ENCODE measurements at places on chromosomes 12 and 14. TPM values are rescaled to one million over a fixed set of nuclear protein-coding genes. Genes with fewer than 3 reads are reported as not detected.

The SUDS3 gene
- 20.4 TPM for total RNA-seq

The GNS gene
- total RNA-seq, result 97.2 TPM

The MAP1LC3B2 gene
- total RNA-seq, result 2.9 TPM

The NEUROD4 gene
- total RNA-seq, result not detected

The NFE2 gene
- 0.71 TPM for total RNA-seq

DNA sequence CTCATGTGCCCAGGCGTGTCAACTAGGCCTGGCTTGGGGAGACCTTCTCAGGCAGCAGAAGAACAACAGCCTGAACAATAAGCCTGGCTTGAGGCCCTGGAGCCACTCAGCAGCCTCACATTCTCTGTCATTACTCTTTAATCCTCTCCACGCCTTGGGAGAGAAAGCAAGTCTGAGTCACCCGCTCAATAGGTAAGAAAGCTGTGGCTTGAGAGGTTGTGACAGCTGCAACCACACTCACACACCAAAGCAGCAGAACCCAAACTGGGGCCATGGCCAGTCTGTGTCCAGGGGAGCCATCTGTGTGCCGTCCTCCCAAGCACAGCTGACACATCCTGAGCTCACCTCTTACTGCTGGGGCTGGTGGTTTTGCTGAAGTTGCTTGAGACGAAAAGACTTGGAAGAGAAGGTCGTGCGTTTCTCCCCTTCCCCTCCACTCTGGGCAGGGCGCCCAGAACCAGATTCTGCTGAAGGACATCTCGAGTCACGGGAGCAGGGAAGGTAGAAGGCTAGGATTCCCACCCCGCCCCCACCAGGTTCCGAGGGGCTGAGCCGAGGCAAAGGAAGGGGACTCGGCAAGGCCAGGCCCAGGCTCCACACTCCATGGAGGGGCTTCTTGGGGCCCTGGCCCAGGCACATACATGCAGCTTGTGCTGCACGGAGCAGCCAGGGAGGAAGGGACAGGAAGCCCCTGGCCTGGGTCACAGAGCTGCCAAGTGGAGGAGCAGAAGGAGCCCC lies 5.5 kb downstream of the TMEM63C start:
- no peak for DNase-seq

- DNase-seq, result no peak
These were observed 5.4 kb upstream of the NR4A1 start for GRCh38 chr12:52045794-52046199.

DNA sequence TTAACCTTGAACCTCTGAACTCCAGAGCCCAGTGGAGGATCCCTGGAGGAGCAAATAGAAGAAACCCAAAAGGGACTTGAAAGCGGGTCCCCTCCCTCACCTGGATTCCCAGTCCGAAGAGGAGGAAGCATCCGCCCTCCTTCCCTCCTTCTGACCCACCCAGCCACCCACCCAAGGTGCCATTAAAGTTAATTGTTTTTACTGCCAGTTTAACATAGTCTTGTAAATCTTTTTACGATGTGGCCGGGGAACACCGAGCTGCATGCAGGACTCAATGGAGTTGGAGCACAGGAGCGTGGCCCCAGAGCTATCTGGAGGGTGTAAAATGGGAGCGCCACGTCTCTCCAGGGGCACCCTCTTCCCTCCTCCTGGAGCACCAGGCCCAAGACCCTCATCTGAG lies 49.9 kb upstream of the TBX3 start:
- no peak for DNase-seq

- DNase-seq, result no peak
These were observed 76.5 kb downstream of the FOXN3 start for GRCh38 chr14:89340200-89341181.

DNA sequence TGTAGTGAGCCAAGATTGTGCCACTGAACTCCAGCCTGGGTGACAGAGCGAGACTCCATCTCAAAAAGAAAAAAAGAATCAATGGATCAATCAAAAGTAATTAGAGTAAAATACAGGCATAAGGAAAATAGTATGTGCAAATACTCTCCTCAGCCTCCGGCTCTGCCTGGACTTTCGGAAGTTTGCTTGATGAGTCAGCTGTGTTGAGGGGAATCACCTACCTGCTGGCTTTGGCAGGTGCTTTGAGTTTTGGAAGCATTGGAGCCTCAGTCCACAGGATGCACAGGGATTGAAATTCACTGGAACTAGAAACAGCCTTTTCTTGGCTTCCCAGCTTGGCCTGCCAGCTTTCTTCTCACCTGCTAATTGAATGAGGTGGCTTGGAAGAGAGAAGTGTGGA lies 268.2 kb downstream of the PCNX1 start:
- no peak for DNase-seq

DNA sequence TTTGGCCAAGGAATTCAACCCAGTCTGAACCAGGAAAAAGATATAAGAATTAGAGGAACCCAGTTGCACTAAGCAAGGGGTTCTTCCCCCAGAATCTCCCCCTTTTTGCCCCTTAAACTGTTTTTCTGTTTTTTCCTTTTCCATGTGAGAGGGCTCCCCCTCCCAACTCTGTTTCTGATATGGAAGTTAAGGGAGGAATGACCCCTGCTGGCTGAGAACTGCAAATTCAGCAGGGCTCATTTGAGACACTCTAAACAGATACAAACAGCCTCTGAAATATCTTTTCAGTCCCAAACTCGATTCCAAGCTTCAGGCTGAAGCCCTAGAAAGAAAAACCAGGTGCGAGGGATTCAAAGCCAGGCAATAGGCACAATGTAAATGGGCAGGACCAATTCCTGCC lies 132.7 kb downstream of the SLC41A2 start:
- DNase-seq, result no peak

- no peak for DNase-seq
These were observed 49.8 kb downstream of the B4GALNT3 start for GRCh38 chr12:509500-509899.

DNA sequence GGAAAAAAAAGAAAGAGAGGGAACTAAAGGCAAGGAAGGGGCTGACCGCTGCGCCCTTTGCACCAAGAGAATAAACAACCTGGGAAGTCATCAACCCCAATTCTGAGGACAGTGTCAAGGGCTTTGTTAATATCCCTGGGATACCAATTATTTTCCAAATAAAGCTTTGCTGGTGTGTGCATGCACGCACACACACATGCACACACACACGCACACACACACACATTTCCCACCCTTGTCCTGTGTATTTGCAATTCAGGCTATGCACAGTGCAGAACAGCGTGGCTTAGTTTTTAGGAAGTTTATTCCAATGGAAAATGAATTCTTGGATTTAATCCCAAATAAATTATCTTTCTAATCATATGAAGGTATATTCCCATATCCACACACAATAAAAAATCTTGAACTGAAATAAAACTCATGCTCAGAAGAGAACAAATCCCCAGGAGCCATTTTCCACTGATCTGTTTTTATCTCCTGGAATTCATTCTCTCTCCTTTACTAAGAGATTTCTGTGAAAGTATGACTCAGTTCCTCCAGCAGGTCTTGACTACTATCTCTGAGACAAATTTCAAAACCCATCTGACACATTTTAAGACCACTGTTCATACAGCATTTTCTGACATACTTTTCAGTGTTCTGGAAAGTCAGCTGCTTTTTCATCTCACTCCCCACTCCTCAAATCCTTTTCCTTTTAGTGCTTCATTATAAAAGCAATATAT lies 334.4 kb upstream of the ATP2B1 start:
- no peak for DNase-seq

GRCh38 chr12:22625762-22626294 lies 857 bp downstream of the ETNK1 start:
- peak; percentile 14 for DNase-seq

GRCh38 chr14:99244367-99244901 lies 27.6 kb downstream of the BCL11B start:
- DNase-seq, result no peak

DNA sequence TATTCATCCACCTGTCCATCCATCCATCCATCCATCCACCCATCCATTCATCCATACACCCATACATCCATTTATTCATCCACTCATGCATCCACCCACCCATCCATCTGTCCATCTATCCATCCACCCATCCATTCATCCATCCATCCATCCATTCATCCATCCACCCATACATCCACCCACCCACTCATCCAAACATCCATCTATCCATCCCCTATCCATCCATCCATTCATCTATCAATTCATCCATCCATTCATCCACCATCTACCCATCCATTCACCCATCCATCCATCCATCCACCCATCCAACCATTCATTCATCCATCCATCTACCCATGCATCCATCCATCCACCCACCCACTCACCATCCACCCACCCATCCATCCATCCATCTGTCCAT lies 142.6 kb upstream of the SFSWAP start:
- no peak for DNase-seq

DNA sequence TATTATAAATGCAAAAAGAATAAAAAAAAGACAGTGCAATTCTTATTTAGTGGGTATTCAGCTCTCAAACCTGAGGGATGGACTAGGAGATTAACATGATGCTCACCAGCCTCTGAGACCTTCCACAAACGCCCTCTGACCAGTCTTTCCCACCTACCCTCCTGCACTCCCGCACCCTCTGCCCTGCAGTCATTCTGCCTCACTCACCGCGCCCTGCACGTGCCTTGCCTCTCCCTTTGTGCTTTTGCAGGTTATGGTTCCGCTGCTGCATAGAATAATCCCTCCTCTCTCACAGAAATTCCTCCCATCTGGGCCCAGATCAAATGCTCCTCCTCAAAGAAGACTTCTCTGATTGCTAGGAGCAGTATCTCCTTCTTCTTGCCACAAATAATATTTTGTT lies 28.5 kb upstream of the TMCC3 start:
- no peak for DNase-seq

DNA sequence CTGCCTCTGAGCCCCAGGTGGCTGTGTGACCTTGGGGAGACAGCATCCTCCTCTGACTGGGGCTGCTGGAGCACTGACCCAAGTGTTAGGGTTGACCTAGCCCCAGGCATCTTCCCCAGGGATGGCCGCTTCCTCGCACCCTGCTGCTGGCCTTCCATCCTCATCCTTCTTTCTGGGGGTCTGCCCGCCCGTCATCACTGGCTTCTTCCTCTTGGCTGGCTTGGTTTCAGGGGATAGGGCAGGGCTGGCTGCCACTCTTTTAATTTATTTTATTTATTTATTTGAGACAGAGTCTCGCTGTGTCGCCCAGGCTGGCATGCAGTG lies 3.5 kb downstream of the TEDC1 start:
- DNase-seq, result no peak

- DNase-seq, result no peak
These were observed 206.2 kb downstream of the FSCB start for GRCh38 chr14:44300916-44301315.

- peak; percentile 30 for DNase-seq
These were observed at the start of gene CYP27B1 for GRCh38 chr12:57766464-57767304. TSS of gene CYP27B1 (minus strand) at chr12:57767078. CDS start at chr12:57767041, 37 bp downstream.

- DNase-seq, result no peak
These were observed 4.4 kb downstream of the CCNB1IP1 start for GRCh38 chr14:20328705-20329104.

DNA sequence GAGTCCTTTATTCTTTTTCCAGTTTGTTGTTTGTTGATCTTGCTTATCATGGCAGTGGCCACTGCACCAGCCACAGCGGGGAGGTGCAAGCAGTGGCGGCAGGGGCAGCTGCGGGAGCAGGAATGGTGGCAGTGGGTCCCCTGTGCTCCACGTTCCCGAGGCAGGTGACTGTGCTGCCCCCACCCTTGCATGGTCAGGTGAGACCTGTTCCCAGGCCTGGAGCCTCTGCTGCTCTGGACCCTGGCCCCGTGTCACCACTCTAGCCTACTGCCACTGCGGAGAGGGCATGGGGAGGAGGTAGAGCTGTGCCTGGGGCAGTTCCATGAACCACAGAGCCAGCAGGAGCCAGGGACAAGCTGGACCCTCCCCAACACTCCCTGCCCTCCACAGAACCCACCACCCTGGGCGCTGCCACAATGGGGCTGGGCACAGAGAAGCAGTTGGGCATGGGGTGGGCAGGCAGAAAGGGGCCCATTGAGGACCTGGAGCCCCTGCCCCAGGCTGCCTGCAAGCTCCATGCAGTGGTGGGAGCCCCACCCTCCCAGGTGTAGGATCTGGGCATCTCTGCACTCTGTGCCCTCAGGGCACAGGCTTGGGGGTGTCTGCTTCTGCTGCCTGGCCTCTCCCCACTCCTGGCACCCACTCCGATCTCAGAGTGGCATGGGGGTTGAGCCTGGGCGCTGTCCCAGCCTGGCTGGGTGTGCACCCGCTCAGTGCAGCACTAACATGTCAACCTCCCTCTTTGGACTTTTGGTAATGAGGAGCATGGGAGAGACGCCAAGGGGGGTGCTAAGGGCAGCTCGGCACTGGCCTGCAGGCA lies 23.1 kb upstream of the WDR20 start:
- DNase-seq, result no peak

DNA sequence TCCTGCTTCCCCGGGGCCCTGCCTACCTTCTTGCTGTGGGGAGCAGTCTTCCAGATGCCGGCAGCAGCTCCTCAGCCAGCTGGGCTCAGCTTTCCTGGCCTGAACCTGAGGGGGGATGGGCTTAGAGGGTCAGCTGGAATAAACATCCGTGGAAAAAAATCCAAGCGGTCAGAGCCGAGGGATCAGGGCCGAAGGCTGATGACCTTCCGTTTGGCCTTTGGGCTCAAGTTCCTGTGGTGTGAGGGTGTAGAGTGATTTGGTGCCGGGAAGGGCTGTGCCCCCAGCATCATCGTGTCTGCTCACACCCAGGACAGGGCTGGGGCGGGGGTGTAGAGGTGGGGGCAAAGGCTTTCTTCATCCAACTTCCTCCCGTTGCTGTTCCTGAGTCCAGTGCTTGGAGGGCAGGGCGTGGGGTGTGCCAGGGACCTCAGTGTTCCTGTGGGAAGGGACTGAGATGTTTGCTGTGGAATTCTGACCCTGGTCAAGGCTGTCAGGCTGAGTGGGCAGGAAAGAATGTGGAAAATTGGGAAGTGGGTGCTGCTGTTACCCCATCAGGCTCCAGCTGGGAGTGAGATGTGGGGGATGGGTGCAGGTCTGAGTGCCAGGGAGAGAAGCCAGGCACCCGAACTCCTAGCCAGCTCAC lies 2.6 kb downstream of the SMIM41 start:
- peak; percentile 51 for DNase-seq

DNA sequence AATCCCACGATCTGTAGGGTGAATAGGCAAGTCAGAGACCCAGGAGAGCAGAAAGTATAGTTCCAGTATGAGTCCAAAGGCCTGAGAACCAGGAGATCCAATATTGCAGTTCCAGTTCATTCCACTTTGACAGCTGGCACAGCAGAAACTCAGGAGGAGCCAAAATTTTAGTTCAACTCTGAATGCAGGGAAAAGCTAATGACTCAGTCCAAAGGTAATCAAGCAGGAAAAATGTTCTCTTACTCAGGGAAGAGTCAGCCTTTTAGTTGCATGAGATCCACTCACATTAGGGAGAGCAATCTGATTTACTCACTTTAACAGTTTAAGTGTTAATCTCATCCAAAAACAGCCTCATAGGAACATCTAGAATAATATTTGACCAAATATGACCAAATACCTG lies 130.2 kb upstream of the LRFN5 start:
- no peak for DNase-seq

- peak; percentile 61 for DNase-seq
These were observed 35.3 kb upstream of the TMTC1 start for GRCh38 chr12:29818916-29819623.

Measured in left ventricle myocardium inferior (tissue), 1 donor.